ENCODE measurements at places on chromosomes 6 and 20.
A peak's percentile ranks its signal among the peaks of the same experiment; 100 is the strongest.

- DNase-seq, result no peak
These were observed 81.2 kb downstream of the PREP start for GRCh38 chr6:105321728-105322127.

- no peak for DNase-seq
These were observed 287.3 kb upstream of the PLN start for GRCh38 chr6:118260833-118261232.

GRCh38 chr6:42278131-42278853 lies 60.6 kb upstream of the MRPS10 start:
- peak; percentile 85 for DNase-seq

DNA sequence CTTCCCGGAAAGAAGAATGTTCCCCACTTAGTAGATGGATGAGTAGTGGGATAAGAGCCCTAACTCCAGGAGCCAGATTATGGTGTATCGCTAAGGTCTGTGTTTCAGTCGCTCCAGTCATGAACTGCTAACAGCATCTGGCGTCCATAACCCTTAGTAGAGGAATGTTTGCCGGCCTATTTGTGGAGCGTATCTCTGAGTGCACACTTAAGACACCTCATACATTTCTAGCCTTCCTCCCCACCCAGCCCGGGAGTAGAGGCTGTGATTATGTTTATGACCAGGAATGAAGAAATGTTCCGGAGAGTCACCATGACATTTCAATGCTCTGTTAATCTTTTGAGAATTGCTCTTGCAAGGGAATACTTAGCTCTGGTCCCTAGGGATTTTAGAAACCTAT lies 251.1 kb upstream of the SOX4 start:
- DNase-seq, result no peak

GRCh38 chr6:313087-313486 lies 20.8 kb downstream of the DUSP22 start:
- peak; percentile 81 for DNase-seq

DNA sequence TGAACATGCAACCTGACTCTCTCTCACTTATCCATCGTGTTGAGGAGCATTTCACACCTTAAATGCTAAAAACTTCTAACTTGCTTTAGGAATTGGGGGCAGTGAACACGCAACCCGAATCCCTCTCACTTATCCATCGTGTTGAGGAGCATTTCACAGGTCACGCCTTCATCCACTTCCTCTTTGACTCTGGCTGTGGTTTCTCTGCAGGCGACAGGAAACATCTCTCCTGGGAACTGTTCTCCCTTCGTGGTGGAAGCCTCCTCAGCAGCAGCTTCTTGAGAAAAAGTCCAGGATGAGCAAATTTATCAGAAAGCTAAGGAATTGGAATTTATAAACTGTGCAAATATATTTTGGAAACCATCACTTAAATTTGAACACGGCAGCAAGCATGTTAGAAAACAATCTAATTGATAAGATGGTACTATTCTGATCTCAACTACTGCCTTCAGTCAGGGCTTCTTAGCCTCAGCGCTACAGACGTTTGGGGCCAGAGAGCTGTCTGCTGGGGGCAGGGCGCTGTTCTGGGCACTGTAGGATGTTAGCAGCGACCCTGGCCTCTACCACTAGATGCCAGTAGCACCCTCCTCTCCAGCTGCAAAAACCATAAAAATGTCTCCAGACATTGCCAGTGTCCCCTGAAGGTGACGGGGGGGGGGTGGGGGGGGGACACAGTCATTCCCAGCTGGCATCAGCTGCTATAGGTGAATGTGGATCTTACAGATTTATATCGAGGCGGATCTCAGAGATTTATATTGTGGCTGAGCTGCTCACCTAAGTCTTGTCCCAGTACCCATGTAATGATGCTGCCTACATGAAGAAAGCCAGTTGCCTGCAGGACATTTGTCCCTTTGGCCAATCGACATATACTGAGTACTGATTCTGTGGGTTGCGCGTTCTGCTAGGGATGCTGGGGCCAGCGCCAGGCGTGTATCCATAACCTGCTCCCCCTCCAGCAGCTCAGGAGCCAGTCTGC lies 26.2 kb downstream of the CTCFL start:
- DNase-seq, result peak; percentile 42

- no peak for DNase-seq
These were observed 19.5 kb upstream of the RALGAPA2 start for GRCh38 chr20:20731945-20732296.

DNA sequence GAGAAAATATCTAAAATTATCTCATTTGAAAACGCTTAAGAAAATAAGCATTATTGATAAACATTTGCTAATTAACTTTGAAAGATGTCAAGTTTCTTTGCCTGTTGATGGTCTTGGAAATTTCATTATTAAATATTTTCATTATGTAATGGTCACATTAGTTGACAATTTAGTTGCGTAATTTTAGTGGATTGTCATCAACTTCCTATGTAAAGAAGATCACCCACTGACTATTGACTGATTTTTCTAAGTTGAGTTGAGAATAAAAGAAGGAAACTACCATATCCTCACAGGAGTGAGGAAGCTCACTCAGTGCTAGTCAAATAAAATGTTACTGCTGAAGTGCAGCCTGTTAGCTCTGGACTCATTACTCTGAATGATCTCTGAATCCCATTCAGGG lies 79.9 kb upstream of the LY86 start:
- no peak for DNase-seq
